ENCODE measurements at places on chromosomes 12 and 14.
A peak's percentile ranks its signal among the peaks of the same experiment; 100 is the strongest.

DNA sequence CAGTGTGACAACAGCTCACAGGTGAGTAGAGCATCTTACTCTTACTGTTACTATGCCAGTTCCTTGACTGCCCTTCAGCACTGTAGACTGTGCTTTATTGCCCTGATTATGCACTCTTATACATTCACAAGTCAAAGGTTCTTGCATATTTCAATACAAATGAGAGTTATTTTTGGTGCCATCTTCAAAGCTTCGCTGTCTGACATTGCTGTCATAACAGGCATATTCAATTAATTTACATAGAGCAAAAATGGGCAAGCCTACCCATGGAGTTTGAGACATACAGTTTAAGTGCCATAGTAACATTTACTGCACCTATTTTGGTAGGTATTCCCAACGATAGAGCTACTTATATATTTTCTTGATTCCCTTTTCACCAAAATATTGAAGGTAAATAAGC is 107.5 kb upstream of the CNTN1 start:
- no peak for DNase-seq

DNA sequence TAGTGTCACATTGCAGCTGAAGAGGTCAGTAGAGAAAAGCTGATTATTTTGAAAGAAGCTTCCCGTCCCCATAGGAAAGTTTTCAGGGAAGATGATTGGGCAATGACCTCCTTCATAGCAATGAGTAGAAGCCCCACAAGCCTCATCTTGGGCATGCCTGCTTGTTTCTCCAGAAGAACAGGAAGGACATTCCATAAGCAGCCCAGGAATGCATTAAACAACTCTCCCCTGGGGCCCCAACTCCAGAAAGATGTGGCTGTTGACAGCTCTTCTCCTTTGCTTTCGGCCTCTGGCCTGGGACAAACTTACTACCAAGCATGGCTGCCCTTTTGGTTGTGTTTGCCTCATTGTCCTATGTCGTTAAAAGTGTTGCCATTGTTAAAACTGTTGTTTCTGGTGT is 5.7 kb upstream of the VDR start:
- DNase-seq = no peak

DNA sequence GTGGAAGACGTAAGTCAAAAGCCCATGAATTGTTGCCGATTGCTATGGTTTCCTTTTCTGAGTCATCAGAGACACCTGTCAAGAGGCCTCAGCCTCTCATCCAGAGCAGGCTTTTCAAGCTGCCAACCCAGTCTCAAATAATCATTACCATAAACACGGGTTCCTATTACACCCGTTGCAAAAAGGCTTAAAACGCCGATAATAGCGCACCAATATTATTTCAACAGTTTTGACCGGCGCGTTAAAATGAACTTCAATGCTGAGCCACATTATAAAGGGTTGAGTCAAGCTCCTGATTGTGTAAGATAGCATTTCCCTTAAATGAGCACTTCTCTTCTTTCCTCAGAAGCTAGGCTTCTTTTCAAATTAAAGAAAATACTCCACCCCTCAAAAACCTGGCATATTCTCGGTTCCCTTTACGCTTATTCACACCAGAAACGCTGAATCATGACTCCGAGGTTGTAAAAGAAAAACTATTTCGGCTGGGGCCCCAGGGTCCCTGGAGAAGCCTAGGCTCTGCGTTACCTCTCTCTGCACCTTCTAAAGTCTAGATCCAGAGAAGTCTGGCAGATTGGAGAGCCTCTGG is 1.4 kb downstream of the TMTC1 start:
- no peak for DNase-seq

DNA sequence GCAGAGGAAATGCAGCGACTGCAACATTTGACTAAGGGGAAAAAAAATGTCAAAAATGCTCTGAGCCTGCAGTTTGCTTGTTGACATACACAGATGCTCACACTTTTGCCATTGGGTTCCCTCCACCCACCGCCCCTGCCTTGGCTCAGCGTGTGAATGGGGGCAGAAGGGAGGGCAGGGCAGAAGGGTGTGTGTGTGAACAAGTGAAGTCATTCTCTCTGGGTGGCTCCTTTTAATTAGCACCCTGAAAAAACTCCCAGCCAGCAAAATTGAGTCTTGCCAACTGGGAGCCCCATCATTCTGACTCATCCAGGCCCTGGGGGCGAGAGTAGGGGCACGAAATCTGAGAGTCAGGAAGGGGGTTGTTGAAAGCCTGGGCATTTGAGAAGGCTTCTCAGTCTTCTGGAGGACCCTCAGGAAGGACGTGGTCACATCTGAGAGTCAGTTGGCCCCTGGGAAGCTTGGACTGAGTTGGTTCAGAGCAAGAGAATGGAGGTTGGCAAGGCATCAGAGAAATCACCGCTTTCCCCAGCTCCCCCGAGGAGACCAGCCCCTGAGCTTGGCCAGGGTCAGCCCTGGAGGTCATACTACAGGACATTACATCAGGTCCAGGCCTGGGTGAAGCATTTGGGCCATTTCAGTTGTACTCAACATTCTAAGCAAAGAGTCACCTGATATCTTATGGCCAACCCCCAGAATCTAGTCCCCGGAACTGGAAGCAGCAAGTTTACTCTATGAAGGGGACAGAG is 22.7 kb upstream of the KRT78 start:
- DNase-seq = peak; percentile 74

DNA sequence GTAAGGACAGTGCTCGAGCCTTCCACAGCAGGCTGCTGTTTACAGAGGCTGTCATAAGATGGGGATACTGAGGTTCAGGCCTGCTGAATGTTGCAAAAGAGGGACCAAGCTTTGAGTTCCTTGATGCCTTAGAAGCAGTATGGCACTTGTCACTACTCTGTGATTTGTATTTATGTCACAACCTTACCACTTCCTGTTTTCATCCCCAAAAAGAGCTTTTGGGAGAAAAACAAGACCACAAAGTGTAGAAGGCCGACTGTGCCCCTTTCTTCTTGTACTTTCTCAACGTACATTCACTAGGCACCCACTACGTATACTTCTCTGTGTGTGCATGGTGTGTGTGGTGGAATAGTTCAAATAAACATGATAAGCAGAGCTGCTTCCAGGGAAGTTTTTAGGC is 90.1 kb downstream of the DRAM1 start:
- DNase-seq = no peak

- no peak for DNase-seq
These were observed 51.1 kb downstream of the BRMS1L start for GRCh38 chr14:35877276-35877675.

DNA sequence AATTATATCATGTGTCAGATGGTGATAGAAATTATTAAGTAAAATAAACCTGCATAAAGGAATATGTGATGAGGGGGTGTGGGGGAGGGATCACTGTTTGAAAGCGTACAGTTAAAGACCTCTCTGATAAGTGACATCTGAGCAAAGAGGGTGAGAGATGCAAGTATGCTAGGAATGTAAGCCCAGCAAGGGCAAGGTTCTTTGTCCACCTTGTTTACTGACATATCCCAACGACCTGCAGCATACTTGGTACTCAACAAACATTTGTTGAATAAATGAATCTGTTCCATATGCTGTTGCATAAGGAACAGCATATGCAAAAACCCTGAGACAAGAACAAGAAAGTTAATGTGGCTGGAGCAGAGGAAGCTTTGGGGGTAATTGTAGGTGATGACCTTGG is 12.0 kb upstream of the MDM1 start:
- DNase-seq = no peak

DNA sequence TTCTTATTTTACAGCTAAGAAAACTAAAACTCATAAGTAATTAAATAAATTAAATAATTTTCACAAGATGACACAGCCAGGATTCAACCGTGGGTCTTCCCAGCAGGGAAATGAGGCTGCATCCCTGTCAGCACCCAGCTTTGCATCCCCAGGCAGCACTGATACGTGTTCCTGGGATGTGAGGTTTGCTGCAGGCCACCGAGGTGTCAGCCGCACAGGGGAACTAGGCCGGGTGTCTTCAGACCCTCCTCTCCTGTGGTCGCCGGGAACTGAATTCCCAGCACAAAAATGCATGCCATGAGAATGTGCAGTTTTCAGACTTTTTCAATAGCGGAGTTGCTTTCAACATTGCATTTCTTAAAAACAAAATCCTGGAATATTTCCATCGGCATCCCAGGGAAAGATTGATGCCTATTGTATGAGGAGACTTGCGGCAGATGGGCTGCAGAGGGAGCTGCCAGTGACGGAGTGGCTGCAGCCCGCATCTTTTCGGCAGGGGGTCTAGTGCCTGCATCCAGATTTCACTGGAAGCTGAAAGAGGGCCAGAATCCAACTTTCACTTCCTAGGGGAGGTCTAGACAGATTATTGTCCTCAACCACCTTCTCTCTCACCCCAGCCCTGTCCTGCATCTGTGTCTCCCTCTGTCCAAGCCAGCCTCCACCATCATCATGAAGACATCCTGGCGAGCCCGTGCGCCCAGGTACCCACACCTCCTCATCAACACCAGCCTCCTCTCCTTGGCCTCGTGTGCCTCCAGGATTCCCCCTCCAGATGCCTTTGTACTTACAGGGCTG is 12.6 kb downstream of the LRTM2 start:
- no peak for DNase-seq

DNA sequence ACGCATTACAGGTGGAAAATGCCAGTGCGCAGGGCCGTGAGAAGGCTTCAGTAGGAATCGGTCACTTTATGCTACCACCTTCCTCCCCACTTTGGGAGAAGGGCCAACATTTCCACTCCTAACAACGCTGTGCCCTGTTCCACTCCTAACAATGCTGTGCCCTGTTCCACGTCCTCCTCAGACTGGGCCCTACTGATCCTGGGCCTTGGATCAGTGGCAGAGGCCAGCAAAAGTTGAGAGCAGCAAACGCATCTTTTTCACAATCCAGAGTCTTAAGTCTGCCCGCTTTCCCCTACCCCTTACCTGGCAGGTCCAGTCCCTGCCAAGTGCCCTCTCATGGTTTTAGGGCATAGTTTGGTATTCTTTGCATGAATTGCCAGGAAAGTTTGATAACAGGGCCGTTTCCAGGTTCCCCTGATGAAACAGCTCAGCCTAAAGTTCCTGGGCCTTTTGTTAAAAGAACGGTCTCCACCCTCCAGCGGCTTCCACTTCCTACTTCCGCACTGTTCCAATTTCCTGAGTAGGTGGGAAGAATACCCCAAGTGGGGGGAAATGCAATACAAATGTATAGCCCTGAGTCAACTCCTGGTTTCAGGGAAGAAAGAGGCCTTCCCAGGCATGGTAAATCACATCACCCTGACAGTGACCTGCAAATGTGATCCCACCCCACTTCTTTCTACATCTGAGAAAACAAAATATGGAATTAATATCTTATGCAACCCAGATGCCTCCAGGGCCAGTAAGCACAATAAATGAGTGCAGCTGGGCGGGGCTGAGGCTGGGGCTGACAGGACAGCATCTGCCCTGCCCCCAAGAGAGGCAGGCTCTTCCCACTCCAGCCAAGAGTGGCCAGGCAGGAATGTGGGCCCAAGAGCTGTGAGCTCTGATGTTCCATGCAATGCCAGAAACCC is 15.0 kb downstream of the KCTD10 start:
- peak; percentile 88 for DNase-seq

- DNase-seq = peak; percentile 79
These were observed 43.8 kb upstream of the NR2C1 start for GRCh38 chr12:95117178-95117599.

GRCh38 chr12:131152587-131152986 is 198.9 kb downstream of the ADGRD1 start:
- DNase-seq = no peak

GRCh38 chr14:30020687-30021086 is 93.0 kb upstream of the PRKD1 start:
- DNase-seq = no peak

DNA sequence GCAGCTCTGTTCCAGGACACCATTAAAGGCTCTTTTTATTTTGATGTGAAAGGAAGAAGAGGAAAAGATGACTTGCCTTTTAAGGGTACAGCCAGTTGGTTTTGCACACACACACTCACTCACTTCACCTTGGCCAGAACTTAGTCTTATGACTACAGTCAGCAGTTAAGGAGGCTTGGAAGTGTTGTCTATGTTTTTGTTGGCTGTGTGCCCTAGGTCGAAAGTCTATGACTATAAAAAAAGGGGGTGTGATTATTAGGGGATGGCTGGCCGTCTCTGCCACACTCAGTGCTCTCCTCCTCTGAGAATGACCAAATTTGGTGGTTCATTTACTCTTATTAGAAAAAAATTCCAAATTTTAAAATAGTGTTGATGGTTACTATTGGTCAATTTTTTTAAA is 139.5 kb upstream of the OTX2 start:
- no peak for DNase-seq

DNA sequence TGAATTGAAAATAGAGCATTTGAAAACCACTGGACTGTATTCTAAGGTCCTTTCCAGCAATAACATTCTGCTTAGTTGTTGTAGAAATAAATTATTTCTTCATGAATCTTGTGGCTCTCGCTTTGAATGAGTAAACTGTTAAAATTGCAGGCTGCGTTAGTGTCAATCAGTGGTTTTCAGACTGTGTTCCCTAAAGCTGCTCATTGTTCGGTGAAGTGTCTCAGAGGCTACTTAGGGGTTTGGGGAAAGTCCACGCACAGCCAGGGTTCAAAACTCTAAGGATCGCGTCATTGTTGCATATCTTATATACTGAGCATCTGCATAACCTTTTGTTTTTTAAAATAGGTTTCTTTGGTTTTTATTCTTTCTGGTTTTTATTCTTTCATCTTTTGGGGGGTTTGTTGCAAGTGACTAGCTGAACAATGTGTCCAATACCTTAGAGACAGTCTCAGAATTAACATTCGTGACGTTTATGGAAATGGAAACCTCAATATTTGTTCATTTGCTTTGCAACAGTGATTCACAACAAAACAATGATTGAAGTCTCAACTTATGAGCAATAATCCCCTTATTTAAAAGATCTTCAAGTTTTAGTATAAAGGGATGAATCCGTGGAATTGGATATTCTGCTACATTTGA is 108.1 kb downstream of the TTLL5 start:
- DNase-seq = no peak

GRCh38 chr12:75872762-75873161 is 158.8 kb downstream of the PHLDA1 start:
- no peak for DNase-seq

DNA sequence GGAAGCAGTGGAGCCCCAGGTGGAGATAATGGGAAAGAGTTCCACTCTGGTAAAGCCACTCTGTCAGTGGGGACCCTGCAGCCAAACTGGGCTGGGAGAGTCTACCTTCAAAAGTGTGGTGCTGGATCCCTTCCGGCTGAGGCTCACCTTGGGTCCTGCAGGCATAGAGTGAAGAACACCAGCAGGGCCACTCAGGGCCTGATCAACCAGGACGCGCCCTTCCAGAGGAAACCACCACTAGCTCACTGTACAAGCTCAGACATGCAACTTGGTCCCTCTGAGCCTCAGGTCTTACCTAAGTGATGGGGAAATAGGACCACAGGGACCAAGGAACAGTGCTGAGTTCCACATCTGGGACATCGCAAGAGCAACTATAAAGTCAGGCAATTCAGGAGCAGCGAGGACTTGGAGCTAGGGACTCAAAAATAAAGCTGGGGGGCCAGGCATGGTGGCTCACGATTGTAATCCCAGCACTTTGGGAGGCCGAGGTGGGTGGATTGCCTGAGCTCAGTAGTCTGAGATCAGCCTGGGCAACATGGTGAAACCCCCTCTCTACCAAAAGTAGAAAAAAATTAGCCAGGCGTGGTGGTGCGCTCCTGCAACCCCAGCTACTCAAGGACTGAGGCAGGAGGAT is 5.9 kb upstream of the PRPH start:
- DNase-seq = no peak

GRCh38 chr12:46473634-46474329 is 101.2 kb upstream of the SLC38A2 start:
- DNase-seq = peak; percentile 85

GRCh38 chr12:93130366-93131054 is 201.4 kb upstream of the EEA1 start:
- no peak for DNase-seq

Measured in muscle of back (tissue), 13 donors.